ENCODE measurements at places on chromosomes 4 and X.

- no peak for DNase-seq
Observed at GRCh38 chrX:40459571-40460158, 121.1 kb upstream of the ATP6AP2 start.

DNA sequence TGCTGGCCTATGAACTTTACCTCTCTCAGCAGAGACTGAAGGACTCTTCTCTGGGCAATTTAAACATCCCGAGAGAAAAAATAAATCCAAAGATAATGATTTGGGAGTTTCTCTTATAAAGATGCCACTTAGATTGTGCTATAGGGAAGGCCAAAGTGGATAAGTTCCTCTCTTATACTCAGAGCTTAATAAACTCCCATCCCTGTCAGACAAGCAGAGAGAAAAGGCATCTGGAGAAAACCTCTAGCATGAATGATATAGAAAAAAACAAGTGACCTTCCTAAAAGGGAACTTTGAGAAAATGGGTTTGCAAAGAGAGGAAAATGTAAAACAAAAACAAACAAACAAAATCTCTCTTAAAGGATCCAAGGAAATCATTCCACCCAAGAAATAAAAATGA lies 199.4 kb downstream of the PALLD start:
- DNase-seq, result no peak

GRCh38 chr4:145587088-145587754 lies 32.0 kb upstream of the MMAA start:
- DNase-seq, result no peak

- DNase-seq, result no peak
Observed at GRCh38 chr4:93183576-93183975, 645.0 kb upstream of the ATOH1 start.

DNA sequence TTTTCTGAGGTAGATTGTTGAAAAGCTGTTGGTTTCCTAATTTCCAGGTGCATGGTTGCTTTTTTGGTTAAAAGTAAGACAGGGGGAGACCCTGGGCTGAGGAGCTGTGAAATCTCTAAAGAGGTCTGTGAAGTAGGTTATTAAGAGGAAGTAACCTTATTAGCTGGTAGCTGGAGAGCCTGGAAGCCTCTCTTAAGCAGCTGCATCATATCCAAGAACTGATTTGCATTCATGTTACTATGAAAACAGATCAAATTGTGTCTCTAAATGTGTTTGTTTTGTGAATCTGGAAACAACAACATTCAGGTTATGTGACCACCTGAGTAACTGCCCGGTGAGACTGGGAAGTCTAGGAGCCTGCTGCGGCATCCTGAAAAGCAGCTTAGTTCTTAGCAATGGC lies 54.1 kb downstream of the ARHGAP10 start:
- DNase-seq, result no peak

DNA sequence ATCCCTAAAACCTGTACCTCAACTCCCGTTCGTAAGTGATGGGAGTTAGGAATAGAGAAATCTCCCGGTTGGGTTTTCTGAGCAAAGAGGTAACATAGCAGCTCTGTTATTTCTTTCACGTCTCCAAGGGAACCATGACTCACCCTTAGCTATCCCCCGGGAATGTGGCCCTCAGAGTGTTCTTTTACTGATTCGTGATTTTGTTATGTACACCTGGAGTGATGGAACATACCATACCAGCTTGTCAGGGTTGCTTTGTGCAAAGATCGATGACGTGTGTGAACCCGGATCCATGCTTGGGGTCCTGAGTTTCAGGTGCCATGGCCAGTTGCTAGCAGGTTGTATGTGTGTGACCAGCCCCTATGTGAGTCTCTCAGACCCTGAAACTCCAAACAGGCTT lies 52.6 kb downstream of the HPRT1 start:
- peak; percentile 76 for DNase-seq

- DNase-seq, result no peak
Observed at GRCh38 chrX:69051901-69052300, 113.4 kb downstream of the PJA1 start.

DNA sequence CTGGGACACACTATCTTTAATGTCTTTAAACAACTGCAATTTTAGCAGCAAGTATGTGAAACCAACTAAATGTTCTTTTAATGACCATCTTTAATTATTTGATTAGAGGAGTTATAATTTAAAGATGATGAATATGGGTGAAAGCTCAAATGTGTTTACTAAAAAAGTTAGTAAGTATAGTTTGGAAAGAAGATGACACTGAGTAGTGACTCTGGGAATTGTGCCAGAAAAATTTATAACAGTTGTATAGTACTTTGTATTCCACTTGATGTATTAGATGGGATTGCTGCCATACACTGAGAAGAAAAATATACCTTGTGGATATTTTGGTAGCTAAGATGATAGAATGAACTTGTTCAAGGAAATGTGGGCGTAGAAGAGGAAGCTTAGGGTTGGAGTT lies 19.5 kb upstream of the PACRGL start:
- DNase-seq, result no peak

DNA sequence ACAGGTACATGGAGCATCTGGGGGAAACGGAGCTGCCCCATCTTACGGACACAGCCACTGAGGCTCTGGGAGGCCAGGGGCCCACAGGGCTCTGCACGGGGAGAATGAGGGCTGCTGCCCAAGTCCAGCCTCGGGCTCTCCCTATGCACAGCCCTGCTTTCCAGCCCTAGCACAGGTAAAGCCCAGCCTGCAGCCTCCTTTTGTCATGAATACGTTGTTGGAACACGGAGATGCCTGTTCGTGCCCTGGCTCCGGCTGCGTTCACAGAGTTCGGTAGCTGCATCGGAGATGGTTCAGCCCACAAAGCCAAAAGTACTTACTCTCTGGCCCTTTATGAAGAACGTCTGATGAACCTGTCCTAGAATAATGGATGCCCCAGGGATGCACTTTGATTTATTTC lies 68.7 kb upstream of the AFAP1 start:
- DNase-seq, result no peak

DNA sequence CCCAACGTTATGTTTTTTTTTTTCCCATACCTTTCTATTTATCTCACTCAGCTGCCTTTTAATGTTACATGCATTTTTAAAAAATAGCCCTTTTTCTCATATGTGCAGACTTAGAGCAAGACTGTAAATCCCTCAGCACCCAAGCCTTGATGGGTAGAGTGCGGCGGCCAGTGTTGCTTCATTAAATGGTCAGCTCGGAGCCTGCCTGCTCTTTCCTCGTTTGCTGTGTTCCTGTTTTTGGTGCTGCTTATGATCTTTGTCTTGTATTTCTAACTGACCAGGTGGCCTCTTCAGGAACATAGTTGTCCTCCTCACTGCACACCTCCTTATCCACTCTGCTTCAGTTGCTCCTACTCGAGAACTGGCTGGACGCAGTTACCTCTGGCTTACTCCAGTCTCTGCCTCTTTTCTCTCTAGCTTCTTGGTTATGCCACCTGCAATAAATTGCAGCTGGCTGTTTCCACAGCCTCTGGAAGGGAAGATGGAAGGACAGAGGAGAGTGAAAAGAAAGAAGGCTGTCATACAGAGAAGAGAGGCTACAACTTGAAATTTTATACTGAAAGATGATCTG lies 10.7 kb downstream of the RBPJ start:
- DNase-seq, result no peak

- DNase-seq, result no peak
Observed at GRCh38 chrX:140602140-140602539, 97.3 kb upstream of the SOX3 start.
